ENCODE measurements at places on chromosomes 16 and 17.
A peak's percentile ranks its signal among the peaks of the same experiment; 100 is the strongest.

DNA sequence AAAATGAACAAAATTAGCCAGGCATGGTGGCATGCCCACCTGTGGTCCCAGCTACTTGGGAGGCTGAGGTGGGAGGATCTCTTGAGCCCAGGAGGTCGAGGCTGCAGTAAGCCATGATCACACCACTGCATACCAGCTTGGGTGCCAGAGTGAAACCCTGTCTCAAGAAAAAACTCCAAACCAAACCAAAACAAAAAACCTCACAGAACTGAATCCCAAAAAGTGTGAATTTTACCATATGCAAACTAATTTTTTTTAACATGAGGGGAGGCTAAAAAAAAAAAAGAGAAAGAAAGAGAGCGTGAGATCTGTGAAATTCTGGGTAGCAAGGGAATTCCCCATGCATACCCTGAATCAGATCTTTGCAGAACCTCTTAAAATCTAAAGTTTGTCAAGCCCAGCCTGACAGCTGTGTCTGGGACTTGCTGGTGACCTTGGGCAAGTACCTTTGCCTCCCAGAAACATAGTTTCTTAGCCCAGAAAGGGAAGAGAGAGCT lies 17.1 kb upstream of the CDH1 start:
- DNase-seq, result no peak

GRCh38 chr16:72847187-72848027 lies 200.5 kb downstream of the ZFHX3 start:
- DNase-seq, result no peak

- no peak for DNase-seq
These were observed 96.7 kb downstream of the CMIP start for GRCh38 chr16:81541314-81541713.

DNA sequence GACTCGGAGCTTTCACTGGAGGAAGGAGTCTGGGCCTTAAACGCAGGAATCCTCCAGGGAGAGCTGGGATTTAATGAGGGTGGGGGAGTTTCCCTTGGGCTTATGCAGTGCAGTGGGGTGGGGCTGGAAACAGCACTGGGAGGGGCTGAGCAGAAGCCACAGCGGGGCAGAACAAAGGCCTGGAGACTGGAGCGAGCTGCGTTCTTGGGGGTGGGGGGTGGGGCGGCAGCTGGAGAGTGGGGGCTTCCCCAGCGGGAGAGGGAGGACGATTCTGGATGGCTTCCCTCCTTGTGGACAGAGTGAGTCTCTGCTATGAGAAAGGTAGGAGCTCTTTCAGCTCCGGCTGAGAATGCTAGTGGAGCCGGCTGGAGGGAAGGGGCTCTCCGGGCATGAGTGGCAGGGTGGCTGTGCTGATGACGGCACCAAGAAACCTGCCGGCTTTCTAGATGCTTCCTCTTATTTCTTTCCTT lies 406.0 kb downstream of the SEC14L1 start:
- no peak for DNase-seq

DNA sequence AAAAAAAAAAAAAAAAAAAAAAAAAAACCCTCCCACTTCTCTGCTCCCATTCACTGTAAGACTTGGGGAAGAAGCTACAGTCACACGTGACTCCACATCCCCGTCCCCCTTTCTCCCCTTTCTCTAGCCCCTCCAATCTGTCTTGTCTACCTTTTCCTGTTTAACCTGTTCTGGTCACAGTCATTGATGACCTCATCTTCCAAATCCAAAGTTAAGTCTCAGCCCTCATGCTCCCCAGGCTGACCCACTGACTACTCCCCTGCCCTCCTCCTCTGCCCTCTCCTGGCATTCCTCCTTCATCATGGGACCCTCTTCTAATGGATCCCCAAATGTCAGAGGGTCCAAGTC lies 1.6 kb upstream of the CDH5 start:
- DNase-seq, result no peak

DNA sequence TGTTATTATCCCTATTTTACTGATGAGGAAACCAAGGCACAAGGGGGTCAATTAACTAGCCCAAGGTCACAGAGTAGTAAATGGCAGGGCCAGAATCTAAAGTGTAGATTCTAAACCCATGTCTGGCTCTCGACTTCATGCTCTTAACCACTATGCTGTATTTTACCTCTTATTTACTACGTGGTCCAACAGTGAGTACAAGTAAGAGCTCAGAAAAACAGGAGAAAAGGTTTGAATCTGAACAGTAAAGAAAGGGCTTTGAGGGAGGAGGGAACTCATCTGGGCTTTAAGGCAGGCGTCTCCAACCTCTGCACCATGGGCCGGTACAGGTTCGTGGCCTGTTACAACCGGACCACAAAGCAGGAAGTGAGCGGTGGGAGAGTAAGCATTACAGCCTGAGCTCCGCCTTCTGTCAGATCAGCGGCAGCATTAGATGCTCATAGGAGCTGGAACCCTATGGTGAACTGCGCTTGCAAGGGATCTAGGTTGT lies 62.9 kb downstream of the SMURF2 start:
- peak; percentile 34 for DNase-seq

DNA sequence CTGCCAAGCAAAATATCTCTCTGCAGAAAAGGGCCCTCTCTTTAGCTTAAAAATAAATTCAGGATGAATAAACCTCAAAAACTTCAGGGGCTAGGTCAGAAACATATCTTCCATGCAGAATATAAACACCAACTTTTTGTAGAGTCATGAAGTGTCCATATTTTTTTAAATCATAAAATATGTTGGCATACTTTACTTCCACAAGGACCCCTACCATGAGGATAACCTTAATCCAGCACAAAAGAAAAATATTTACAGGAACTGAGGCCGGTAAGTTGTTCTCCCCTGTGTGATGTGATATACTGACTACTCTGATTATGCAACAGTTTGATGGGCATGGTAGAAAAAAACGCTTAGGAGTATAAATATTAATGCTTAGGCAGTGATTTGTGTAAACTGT lies 264.8 kb upstream of the CDH11 start:
- no peak for DNase-seq

DNA sequence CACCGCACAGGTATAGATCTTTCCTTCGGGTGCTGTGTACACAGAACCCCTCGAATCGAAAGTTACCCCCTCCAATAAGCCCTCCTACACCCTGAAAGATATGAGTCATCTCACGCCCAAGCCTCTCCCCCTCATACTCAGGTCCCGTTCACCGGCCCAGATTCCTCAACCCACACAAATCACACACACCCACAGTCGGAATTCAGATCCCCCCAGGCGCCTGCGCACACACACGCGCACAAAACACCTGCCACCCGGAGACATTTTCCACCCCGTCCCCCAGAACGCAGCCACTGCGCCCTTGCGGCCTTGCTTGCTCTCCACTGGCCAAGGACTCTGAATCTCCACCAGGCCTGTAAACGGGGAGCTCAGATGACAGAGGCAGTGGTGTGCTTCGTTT lies 4.9 kb downstream of the JPH3 start:
- DNase-seq, result no peak

DNA sequence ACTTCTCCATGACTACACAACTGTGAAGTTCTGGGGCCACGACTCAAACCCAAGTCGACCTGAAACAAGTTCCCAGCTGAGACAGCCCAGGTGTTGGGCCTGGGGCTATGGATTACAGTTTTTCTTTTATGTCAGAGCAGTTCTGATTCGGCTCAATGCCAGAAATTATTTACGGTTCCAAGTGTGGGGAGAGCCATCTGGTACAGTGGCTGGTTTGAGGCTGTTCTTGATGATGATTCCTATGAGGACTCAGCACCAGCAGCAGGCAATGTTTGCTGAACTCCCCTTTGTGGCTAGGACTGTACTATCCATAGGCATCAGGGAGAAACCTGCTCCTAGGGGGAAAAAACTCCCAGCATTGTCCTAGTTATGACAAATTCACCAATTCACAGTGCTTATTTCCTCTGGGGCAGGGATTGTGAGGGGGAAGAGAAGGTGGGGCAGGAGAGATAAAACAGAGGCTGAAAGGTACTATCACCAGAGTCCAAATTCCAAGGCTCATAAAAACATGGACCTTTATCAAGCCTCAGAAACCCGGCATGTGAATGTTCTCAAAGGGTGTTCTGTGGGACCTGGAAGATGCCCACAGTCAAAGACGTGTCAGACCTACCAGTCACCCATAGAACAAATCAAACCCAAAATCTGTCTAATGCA lies 18.2 kb upstream of the CMTM4 start:
- DNase-seq, result no peak

DNA sequence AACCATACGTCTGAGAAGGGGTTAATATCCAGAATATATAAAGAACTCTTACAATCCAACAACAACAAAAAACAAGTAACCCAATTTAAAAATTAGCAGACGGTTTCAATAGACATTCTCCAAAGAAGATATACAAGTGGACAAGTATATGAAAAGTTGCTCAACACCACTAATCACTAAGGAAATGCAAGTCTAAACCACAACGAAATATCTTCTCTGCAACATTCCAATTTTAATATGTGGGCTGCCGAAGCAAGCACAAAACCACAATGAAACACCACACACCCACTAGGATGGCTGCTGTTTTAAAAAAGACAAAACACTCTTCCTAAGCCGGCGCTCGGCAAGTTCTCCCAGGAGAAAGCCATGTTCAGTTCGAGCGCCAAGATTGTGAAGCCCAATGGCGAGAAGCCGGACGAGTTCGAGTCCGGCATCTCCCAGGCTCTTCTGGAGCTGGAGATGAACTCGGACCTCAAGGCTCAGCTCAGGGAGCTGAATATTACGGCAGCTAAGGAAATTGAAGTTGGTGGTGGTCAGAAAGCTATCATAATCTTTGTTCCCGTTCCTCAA lies 5.9 kb upstream of the SLC13A2 start:
- DNase-seq, result no peak

GRCh38 chr17:4506892-4507291 lies 8.2 kb downstream of the SPNS2 start:
- no peak for DNase-seq

GRCh38 chr16:88552166-88552565 lies 18.0 kb upstream of the ZC3H18 start:
- DNase-seq, result no peak

DNA sequence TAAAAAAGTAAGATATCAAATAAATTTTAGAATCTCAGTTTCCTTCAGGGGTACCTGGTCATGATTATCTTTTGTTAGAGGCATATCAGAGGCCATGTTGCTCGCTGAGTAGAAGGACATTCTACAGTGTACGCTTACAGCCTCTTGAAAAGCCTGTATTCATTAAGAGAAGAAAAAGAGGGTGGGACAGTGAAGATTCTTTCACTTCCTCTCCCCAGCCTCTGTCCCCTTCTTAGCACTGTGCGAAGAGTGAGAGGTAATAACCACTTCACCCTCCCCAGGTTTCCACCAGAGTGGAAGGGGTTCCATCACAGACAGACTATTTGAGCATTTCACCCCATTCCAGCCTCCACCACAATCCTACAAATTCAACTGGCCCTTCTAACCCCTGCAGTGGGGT lies 4.8 kb upstream of the LPO start:
- DNase-seq, result no peak

GRCh38 chr16:29310852-29311314 lies 95.6 kb downstream of the NPIPB11 start:
- no peak for DNase-seq

DNA sequence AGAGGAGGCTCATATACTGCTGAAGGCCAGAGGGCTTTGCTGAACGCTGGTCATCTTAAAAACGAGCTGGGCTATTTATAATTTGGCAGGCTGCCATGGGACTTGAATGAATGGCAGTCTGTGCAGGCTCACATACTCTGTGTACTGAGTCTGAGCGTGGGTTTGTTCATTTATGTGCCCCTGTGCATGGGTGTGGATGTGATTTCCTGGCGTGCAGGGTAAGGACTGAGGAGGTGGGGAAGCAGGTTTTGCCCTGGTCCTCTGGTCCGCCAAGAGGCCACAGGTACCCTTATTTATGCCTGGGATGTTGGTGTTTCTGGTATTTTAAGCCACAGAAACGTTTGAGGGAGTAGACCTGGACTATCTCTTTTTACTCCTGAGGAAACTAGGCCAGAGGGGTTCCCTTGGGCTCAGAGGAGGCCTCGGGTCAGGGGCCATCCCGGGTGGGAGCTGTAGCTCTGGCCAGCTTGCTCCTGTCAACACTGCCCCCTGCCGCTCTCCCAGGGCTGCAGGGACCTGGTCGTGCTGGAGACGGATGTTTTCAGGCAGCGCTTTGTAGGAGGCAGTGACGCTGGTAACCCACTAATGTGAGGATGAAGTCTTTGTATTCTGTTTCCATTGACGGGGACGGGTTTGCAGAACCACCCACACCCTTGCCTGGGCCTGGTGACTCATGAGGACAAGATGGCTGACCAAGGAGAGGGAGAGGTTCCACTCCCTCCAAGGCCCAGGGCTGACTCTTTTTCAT lies 184.4 kb downstream of the MSI2 start:
- peak; percentile 48 for DNase-seq

DNA sequence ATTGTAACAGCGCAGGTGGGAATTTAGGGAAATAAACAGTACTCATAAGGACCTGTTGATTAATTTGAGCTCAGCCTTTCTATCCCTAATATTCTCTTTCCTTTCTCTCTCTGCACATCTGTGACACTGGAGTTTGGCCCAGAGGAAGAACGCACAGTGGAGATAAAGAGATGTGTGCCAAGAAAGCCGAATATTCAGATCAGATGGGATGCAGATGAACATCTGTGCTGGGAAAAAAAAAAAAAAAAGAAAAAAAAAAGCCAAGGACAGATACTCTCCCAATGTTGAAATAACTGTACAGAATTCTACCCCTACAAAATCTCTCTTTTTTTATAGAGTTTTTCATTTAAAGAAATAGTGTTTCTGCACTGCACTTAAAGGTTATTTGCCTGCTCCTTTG lies 485.4 kb downstream of the KCNJ2 start:
- DNase-seq, result no peak

DNA sequence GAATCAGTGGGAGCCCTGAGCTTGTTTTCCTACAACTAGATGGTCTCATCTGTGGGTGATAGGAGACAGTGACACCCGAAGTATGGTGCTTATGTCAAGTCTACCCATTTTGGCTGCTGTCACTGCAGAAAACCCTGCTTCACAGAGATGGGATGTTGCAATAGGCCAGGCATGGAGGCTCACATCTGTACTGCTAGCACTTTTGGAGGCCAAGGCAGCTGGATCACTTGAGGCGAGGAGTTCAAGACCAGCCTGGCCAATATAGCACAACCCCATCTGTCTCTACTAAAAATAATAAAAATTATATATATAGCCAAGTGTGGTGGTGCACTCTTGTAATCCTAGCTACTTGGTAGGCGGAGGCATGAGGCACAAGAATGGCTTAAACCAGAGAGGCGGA lies 2.3 kb upstream of the HERPUD1 start:
- no peak for DNase-seq

DNA sequence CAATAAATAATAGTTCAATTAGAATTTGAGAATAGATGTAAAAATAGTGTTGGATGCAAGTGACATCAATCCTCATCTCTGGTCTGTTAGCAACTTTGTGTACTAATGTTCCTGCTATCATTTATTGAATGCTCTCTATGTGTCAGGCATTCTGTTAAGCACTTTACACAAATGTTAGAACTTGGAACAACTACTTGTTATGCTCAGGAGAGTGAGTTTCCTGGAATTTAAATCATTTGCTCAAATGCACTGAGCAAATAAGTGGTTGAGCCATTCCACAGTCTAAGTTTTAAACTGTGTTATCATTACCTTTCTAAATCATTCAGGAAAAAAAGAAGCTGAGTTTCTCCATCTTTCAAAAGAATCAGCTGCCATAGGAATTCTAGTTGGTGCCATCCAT lies 1327.3 kb upstream of the GOT2 start:
- no peak for DNase-seq

Data from activated CD8-positive, alpha-beta memory T cell treated with anti-CD3 and anti-CD28 coated beads for 1 hour (primary cell).